ENCODE measurements at places on chromosomes 4 and X.

DNA sequence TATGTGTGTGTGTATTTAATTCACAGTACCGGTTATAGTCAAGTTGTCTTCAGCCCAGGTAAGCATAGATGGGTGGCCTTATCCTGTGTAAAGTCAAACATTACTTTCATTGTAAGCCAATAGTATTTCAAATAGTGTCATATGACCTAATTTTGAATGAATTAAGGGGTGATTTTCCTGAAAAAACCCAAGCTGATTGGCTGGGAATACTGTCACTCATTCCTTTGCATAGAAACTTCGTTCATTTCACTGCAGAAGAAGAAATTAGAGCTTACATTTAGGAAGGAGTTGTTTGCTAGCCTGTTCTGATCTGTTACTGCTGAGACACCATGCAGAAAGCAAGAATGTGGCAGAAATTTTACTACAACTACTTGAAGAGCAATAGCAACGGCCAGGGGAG is 45.4 kb downstream of the SMARCAD1 start:
- DNase-seq = no peak

GRCh38 chr4:139522457-139522856 is 33.6 kb downstream of the SETD7 start:
- no peak for DNase-seq

DNA sequence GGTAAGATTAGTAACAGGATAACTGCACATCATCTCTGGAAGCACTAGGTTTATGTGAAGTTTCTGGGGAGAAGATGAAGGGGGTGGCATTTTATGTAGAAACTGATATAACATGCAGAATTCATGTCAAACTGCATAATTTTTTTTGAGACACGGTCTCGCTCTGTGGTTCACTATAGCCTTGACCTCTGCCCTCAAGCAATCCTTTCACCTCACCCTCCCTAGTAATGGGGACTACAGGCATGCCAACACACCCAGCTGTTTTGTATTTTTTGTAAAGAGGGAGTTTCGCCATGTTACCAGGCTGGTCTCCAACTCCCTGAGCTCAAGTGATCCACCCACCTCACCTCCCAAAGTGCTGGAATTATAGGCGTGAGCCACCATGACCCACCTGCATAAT is 11.5 kb downstream of the ABRAXAS1 start:
- no peak for DNase-seq

- no peak for DNase-seq
Observed at GRCh38 chr4:73541251-73541650, 59.7 kb downstream of the AFM start.

- DNase-seq = no peak
Observed at GRCh38 chr4:147461161-147461560, 19.7 kb upstream of the EDNRA start.

GRCh38 chrX:22366166-22366702 is 93.5 kb downstream of the CBLL2 start:
- no peak for DNase-seq

DNA sequence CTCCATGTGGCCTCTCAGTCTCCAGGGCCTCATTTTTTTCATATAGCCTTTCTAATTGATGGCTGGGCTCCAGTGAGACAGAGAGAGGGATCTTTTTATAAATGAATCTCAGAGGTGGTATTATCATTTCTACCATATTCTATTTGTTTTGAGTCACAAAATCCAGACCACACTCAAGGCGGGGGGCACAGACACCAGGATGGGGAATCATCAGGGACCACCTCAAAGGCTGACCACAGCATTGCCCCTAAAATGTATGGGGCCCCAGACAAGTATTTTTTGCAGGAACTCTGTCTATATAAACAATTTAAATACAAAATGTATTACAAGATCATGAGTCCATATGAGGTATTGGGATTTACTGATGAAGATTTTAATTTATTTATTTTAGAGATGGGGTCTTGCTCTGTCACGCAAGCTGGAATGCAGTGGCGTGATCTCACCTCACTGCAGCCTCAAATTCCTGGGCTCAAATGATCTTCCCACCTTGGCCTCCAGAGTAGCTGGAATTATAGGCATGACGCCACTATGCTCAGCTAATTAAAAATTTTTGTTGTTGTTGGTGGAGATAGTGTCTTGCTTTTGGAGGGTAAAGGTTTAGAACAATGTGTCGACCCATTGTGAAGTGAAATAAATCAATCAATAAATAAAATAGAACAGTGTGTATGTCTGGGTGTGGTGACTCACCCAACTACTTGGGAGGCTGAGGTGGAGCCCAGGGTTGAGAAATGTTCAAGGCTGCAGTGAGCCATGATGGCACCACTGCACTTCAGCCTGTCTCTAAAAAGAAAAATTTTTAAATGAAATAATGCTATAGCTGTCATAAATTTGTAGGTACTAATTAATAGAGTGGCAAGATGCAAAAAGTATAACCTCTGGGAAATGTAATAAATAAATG is 29.4 kb downstream of the WDR13 start:
- DNase-seq = no peak

DNA sequence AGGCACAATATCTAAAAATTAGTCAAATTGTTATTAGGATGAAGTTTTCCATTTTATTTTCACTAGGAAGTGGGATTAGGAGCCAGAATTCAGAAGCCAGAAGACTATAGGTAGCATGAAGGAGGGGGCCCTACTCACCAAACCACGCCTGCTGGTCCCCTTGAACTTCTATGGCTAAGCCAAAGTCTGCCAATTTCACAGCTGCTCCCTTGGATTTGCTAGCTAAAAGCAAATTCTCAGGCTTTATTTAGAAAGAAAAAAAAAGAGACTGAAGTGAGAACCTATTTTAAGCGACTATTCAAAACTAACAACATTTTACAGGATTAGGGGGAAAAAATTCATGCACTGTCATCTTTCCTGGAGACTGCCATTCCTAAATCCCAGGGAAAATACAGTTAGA is 224.3 kb downstream of the CAMK2D start:
- DNase-seq = no peak

- no peak for DNase-seq
Observed at GRCh38 chr4:86554646-86555045, 39.5 kb upstream of the PTPN13 start.

- DNase-seq = no peak
Observed at GRCh38 chrX:111444881-111445280, 32.9 kb upstream of the DCX start.

- DNase-seq = no peak
Observed at GRCh38 chr4:114027596-114027995, 48.1 kb upstream of the ARSJ start.

- peak; percentile 97 for DNase-seq
Observed at GRCh38 chr4:133148690-133149363, at the start of gene PCDH10. TSS of gene PCDH10 (plus strand) at chr4:133149294. CDS start at chr4:133150141, 847 bp downstream.

GRCh38 chrX:40153345-40154249 is 55.8 kb upstream of the BCOR start:
- DNase-seq = peak; percentile 77

DNA sequence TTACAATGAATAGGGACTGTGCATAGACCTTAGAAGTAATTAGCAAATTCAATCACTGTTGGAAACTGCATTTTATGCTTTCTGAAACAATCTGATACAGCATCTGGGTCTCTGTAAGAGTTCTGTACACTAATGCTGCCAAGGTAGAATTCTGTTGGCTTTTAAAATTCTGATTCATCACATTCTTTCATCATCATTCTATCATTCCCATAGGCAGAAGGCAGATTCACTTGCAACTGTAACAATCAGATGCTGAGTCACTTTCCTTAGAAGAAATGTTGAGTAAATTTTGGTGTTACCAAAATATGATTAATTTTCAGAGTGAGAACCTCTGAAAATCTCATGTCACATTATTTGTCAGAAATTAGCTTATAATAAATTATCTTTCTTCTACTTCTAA is 267.2 kb downstream of the MAPK10 start:
- DNase-seq = no peak

- no peak for DNase-seq
Observed at GRCh38 chrX:127038065-127038464, 218.5 kb downstream of the PRR32 start.

GRCh38 chr4:158949099-158949498 is 153.8 kb upstream of the RAPGEF2 start:
- DNase-seq = no peak

- DNase-seq = no peak
Observed at GRCh38 chrX:9241427-9241826, 207.5 kb upstream of the FAM9B start.

DNA sequence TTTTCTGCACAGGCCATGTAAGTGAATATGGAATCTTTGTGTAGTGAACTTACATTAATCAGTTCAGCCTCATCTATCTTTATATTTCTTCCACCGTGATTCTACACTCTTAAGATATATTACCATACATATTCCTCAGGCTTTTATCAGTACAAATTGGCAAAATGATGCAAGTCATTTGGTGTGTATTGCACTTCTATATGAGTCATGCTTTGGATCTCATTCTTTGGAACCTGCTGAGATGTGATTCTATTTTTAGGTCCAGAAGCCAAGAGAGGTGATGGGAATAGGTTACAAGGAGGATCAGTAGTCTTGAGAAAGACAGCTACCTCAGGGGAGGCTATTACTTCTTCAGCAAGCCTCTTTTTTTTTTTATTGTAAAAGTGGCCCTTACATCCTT is 204.4 kb downstream of the ZNF330 start:
- no peak for DNase-seq

DNA sequence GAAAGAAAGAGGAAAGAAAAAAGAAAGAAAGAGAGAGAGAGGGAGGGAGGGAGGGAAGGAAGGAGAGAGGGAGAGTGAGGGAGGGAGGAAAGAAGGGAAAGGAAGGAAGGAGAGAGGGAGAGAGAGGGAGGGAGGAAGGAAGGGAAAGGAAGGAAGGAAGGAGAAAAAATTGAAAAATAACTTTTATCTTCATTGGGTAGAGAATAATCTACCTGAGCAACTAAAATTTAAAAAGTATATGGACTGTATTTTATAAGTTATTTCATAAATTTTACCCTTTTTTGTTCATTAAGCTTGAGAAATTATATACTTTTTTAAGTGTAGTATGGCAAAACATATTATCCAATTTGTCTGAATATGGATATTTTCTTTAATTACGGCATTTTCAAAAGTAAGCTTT is 32.0 kb downstream of the ARSJ start:
- no peak for DNase-seq

- DNase-seq = no peak
Observed at GRCh38 chr4:99293357-99293756, 2.6 kb upstream of the ADH1A start.

DNA sequence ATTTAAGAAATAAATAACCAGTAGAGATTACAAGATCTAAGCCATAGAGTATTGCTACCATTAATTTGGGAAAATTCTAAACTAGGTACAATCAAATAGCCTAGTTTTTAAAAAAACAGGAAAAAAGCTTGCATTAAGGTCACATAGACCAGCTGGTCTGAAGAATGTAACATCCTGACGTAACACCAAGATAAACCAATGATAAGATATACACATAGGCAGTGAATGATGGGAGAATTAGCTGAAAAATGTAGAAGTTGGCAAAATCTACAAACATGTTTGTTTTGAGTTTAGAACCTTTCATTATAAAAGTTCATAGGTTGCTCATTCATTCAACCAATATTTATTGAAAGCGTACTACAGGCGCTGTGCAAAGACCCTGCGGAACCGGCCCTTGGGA is 120.0 kb downstream of the SH3RF1 start:
- no peak for DNase-seq

- no peak for DNase-seq
Observed at GRCh38 chr4:169079942-169080827, 70.1 kb upstream of the CBR4 start.

DNA sequence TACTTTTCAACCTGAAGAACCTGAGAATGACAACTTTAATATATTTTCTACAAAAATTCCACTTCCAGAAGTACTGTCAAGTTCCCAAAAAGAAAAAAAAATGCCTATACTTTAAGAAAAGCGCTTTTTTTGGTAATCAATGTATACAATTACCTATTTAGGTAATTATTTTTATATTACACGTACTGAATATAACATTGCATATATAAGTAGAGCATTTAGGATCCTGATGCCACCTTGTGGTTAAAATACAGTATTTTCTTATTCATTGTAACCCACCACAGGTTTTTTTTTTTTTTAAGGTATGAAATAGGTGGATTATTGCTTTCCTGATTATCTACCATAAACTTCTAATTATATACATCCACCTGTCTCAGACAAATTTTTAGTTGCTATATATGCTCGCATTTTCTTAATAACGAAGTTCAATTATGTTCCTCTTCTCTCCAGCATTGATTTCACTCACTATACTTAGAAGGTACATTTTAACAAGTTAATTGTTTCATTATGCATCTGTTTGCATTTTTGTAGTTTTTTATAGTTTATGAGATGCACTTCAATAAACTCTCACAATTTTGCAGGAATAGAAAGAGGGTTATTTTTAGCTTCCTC is 5.2 kb downstream of the MAP9 start:
- DNase-seq = peak; percentile 3

- DNase-seq = no peak
Observed at GRCh38 chr4:98794565-98795205, 134.2 kb downstream of the EIF4E start.

DNA sequence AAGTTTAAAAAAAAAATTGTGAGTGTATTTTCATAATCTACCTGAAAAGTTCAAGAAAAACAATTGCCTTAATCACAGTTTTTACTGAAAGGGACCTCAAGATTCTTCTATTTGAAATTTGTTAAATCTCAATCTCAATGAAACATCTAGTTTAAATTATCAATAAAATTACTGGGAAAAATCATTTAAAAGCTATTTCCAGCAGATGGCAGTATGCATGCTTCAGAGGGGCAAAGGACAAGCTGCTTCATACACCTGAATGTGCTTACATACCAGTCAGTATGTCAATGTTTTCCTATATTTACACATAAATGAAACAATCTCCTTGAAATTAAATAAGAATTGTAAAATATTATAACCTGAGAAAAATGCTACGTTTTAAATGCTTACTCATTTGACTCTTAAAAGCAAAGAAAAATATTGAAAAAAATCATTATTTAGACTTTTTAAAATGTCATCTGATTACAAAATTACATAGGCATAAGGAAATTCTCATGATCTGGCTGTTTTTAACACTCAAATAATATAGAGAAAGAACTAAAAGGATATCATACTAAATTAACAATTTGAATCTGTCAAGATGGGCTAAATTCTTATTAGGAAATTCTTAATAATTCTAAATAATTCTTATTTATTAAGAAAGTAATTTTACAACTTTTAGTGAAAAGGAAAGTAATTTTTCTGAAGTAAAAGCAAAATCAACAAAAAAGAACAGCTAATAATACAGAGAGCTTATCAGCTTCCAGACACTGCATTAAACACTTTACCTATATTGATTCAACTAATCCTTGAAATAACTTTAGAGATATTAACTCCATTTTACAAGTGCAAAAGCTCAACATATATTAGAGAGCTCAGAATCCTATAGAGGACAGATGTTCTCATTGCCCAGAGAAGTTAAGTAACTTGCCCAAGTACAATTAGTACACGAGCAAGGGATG is 242.1 kb downstream of the ADAMTS3 start:
- DNase-seq = peak; percentile 36

- DNase-seq = no peak
Observed at GRCh38 chrX:93229036-93229435, 444.3 kb downstream of the NAP1L3 start.

DNA sequence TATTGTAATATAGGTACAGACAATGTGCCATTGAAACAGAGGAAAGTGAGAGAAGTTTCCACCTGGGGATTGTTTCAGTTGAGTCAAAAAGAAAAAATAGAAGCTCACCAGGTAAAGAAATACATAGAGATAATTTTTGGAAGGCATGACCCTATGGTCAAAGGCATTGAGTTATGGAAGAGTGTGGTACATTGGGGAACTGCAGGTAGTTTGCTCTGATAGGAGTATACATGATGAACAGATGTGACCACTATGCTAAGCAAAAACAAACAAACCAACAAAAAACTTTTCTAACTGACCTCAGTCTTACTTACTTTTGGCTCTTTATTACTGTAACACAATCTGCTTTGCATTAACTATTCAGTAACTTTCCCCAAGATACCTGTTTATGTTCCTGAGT is 85.9 kb downstream of the UGT8 start:
- DNase-seq = no peak
